ENCODE measurements at places on chromosomes 16 and 17. TPM values are rescaled to one million over a fixed set of nuclear protein-coding genes. Genes with fewer than 3 reads are reported as not detected.

GRCh38 chr17:43453331-43453812 is 30.4 kb upstream of the DHX8 start:
- peaks cover 7% of the 10 kb centered on the region for H3K4me1 ChIP-seq
- H3K4me3 ChIP-seq: no peak overlapping the region
- H3K36me3 ChIP-seq: no peaks in the 10 kb centered on the region
- H3K27ac ChIP-seq: no peak overlapping the region

GRCh38 chr16:7167626-7168025 is 165.0 kb upstream of the RBFOX1 start:
- DNase-seq: no peak
- H3K27me3 ChIP-seq: no peaks in the 10 kb centered on the region
- H3K4me1 ChIP-seq: no peaks in the 10 kb centered on the region
- no peak overlapping the region for H3K27ac ChIP-seq

- no peak overlapping the region for H3K27ac ChIP-seq
- peaks cover 65% of the 10 kb centered on the region for H3K4me1 ChIP-seq
- H3K27me3 ChIP-seq: no peaks in the 10 kb centered on the region
These were observed 154.8 kb downstream of the XYLT1 start for GRCh38 chr16:17316005-17316404.

Gene BEAN1
- 0.12 TPM for polyA plus RNA-seq

DNA sequence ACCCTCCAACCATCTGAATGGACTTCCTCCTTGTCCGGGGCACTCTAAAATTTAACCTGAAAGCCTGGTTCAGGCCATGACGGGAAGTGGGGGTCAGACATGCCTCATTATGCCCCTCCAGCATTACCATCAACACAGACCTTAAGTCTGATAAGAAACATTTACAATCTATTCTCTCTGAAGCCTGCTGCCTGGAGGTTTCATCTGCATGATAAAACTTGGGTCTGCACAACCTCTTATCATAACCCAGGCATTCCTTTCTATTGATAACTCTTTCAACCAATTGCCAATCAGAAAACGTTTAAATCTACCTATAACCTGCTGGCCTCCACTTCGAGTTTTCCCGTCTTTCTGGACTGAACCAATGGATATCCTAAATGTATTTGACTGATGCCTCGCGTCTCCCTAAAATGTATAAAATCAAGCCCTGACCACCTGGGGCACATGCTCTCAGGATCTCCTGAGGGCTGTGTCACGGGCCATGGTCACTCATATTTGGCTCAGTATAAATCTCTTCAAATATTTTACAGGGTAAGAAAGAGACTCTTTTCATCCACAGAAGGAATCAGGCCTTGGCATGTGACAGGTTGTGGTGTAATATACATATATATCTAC is 45.6 kb downstream of the LYRM1 start:
- H3K4me3 ChIP-seq: no peak overlapping the region
- no peak overlapping the region for H3K27ac ChIP-seq
- H3K27me3 ChIP-seq: no peaks in the 10 kb centered on the region
- DNase-seq: no peak

Gene CETP
- 0.52 TPM for polyA plus RNA-seq

- no peaks in the 10 kb centered on the region for H3K36me3 ChIP-seq
- H3K27me3 ChIP-seq: peaks cover 85% of the 10 kb centered on the region
- H3K27ac ChIP-seq: no peak within 1 kb of the TSS
- H3K4me1 ChIP-seq: peaks cover 5% of the 10 kb centered on the region
- peak; percentile 8 for DNase-seq
These were observed at the start of gene TBX4 for GRCh38 chr17:61452301-61453290. TSS of gene TBX4 (plus strand) at chr17:61452422. CDS start at chr17:61456491, 4,069 bp downstream.

Gene KRTAP16-1
- not detected for polyA plus RNA-seq

DNA sequence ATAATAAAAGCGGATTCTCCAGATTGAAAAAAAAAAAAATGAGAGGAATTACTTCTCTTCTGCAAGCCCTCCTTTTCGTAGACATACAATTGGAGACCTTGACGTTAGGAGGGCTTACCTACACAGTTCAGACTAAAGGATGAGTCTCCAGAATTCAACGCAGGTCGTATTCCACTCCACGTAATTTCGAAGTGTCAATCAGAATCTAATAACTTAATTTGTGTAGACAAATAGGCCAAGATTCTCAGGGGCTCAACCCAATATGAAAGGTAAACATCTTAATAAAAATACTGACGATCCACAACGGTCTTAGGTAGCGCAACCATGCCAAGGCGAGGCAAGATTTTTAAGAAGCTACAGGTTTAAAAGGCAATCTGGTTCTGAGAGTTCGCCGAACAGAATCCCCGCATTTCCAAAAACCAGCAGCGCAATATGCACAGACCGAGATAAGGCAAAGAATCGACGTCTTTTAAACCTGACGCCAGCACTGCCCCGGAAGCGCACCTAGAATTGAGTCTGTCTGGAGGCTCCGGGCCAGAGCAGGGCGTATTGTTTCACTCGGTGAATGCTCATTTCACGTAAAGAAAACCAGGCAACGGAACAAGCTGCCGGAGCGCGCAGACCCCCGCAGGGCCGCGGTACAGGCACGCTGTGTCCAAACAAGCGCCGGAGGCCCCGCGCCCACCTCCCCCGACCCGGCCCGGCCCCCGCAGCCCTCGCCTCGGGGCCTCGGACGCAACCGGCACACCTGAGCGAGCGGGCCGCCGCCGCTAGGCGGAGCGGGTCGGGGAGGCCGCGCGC is 623 bp downstream of the MBTPS1 start:
- H3K4me3 ChIP-seq: peak overlapping the region; percentile 61
- peak overlapping the region; percentile 89 for H3K27ac ChIP-seq
- H3K36me3 ChIP-seq: no peaks in the 10 kb centered on the region
- DNase-seq: peak; percentile 7
- H3K27me3 ChIP-seq: no peaks in the 10 kb centered on the region

- peaks cover 39% of the 10 kb centered on the region for H3K4me1 ChIP-seq
- no peaks in the 10 kb centered on the region for H3K27me3 ChIP-seq
- DNase-seq: no peak
- H3K27ac ChIP-seq: no peak overlapping the region
- no peak overlapping the region for H3K4me3 ChIP-seq
These were observed 95.2 kb downstream of the ZDHHC7 start for GRCh38 chr16:84916178-84916577.
